ENCODE measurements at places on chromosomes 7 and 10.

GRCh38 chr7:148457310-148457921 lies 133.2 kb upstream of the C7orf33 start:
- DNase-seq: no peak

DNA sequence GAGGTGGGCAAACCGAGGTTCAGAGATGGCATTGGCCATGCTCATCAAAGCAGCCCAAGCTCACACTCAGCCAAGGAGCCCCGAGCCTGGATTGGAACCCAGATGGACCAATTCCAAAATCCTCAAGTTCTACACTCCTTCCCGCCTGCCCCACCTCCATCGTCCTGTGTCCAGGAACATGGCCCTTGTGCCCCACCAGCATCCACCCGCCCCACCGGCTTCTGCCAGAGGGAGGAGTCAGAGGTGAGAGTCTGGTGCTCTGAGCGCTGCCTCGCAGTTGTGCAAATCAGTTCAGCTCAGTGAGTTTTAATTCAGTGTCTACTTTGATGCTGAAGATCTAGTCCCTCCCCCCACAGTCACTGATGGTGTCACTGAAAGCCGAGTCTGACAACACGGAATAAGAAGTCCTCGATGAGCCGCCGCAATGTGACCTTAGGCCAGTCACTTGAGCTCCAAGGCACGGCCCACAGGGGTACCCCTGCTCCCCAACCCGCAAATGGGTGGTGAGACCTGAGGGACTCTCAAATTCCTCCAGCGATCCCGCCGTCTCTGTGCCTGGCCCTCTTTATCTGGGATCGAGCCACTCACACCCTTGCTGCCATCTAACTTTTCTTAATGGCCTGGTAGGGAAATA lies 26.3 kb downstream of the PRKAG2 start:
- DNase-seq: no peak

DNA sequence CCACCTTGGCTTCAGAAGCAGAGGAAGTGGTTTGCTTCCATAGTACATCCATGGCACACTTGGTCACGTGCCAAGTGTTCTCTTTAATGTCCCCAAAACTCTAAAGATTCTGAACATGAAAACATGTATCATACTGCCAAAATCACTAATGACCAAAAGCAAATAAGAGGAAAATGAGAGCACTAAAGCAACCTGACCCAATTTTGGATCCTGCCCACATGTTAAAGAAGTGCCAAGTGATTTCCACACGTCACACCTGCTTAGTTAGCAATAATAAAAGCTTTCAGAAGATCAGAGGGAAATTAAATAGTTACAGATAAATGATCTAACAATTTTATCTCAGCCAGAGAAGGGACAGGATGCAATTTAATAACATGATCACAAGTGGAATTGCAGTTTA lies 1170.0 kb downstream of the XPNPEP1 start:
- no peak for DNase-seq

- DNase-seq: no peak
These were observed 461.5 kb upstream of the GHITM start for GRCh38 chr10:83677795-83678194.

GRCh38 chr10:45279682-45280081 lies 35.7 kb downstream of the OR13A1 start:
- no peak for DNase-seq

- no peak for DNase-seq
These were observed at the start of gene KAZALD1 for GRCh38 chr10:101061624-101062231. KAZALD1 (plus strand) TSS chr10:101061989; CDS start chr10:101062593, 604 bp downstream.

DNA sequence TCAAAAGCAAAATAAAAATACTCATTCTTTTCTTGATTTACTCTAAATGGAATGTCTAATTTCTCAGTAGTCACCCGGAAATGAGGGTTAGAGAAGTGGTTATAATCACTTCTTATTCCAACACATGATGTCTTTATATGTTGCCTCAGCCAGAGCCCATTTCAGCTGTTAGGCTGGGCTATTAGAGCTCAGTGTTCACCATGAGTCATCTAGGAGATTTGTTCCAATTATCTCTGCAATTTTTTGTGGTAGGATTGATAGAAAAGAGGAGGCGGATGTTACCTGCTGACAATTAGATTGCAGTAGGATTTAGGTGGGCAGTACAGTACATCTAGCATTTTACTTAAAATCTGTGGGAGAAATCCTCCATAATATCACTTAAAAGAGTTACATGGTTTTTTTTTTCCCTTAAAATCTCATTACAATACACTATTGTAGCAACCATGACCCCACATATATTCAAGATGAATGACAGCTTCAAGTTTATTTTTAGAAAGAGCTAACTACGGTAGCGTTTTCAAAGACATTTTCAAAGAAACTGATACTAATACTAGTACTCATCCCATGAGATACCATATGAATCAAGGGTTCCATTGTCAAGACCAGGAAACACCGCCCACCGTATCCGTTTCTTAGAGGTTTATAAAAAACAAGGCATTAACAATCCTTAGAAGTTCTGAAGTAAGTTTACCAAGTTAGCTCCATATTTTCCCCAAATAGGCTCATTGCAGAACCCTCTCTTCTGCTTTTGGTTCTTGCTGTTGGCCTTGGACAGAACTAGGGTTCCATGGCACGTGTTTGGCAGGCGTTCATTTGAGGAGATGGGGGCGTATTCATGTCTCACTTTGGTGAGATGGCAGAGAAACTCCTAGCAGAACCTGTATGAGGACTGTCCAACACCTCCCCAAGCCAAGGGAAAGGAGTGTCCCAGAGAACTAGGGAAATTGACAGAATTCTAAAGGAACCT lies 10.4 kb downstream of the CPA2 start:
- no peak for DNase-seq

- DNase-seq: peak; percentile 44
These were observed 58.4 kb downstream of the ZNF467 start for GRCh38 chr7:149714910-149715471.

DNA sequence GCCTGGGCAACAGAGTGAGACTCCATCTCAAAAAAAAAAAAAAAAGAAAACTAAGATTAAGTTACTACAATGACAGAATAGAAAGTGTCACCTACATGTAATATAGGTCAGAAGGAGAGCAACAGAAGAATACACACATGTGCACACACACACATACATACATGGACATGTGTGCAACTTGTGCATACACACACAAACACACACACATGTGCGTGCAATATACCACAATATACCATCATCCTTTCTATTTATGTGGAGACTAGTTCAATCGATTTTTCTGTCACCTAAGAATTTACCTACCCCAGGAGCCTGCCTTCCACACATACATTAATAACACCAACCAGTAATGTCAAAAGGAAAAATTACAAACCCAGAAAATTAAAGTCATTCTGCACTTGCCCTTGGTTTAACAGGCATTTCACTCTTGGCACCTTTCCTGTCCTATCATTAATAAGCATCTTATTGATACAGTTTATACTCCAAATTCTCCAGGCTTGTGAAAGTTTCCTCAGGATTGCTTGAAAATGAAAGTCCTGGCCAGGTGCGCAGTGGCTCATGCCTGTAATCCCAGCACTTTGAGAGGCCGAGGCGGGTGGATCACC lies 2.5 kb downstream of the PNLIPRP1 start:
- no peak for DNase-seq

DNA sequence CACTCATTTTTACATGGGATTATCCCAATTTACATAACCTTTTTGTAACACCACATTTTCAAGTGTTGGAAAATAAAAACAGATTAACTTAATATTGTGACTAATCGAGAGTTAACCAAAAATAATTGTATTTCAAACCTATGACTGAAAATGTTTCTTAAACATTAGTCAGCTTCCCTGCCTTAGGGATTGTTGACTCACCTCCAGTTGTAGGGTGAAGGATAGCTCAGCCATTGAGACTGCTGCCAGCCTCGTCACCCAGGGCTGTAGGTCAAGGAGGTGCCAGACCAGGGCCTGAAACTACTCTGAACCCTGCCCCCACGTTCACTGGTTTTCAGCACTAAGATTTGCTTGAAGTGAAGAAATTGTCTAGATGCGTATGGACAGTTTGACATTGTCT lies 351.2 kb downstream of the GFRA1 start:
- no peak for DNase-seq

DNA sequence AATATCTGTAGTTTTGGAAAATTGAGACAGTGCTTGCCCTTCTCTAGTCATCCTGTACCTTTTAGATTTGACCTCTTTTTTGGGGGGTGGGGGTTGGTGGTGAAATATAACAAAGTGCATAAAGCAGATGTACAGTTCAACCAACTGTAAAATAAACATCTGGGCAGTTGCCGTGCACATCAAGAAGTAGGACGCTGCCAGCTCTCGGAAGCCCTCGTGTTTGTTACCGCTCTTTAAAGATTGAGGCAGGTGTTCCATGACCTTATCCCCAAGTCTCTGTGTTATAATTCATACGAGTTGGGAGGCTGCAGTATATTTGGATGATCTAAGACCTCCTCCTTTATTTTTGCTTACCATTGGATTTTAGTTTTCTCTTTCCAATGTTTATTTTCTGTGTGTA lies 55.1 kb downstream of the SDK1 start:
- no peak for DNase-seq

DNA sequence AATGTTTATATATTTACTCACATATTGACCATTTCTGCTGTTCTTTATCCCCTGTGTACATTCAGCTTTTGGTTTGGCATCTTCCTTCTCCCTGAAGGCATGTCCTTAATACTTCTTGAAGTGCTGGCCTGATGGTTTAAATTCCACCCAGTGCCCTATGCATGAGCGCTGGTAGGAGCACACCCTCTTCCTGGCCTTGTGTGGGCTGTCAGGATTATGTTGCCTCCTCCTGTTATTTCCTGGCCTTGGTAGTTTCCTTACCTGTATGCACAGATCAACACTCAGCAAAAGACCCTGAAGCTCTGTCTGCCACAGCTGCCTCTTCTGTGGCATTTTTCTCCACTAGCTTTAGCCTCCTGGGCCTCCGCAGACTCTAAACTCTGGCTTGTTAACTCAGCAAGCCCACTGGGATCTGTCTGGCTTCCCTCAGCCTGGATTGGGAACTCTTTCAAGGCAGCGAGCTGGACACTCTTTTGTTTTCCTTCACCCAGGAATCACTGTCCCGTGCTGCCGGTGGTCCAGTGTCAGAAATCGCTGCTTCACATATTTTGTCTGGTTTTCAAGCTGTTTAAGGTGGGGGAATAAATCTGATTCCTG lies 595.2 kb downstream of the SDK1 start:
- DNase-seq: no peak

- peak; percentile 19 for DNase-seq
These were observed 19.2 kb upstream of the SMO start for GRCh38 chr7:129169171-129169671.

- no peak for DNase-seq
These were observed 102.6 kb downstream of the PTPRE start for GRCh38 chr10:128009372-128010126.

DNA sequence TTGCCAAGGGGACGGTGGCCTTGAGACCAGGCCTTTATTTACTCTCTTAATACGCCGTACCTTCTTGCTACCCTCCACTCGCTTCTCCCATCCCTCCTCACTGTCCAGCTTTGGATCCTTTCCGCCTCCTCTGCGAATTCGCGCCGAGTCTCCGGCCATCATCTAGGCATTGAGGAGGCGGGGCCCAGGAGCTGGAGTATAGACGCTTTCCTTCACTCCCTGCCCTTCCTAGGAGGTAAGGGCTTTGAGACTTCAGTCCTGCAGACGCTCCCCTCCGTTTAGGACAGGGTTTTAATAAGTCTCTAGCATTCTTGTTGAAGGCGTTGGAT lies 538 bp downstream of the TFAM start:
- no peak for DNase-seq

GRCh38 chr10:119337796-119338432 lies 130.5 kb downstream of the GRK5 start:
- DNase-seq: no peak

DNA sequence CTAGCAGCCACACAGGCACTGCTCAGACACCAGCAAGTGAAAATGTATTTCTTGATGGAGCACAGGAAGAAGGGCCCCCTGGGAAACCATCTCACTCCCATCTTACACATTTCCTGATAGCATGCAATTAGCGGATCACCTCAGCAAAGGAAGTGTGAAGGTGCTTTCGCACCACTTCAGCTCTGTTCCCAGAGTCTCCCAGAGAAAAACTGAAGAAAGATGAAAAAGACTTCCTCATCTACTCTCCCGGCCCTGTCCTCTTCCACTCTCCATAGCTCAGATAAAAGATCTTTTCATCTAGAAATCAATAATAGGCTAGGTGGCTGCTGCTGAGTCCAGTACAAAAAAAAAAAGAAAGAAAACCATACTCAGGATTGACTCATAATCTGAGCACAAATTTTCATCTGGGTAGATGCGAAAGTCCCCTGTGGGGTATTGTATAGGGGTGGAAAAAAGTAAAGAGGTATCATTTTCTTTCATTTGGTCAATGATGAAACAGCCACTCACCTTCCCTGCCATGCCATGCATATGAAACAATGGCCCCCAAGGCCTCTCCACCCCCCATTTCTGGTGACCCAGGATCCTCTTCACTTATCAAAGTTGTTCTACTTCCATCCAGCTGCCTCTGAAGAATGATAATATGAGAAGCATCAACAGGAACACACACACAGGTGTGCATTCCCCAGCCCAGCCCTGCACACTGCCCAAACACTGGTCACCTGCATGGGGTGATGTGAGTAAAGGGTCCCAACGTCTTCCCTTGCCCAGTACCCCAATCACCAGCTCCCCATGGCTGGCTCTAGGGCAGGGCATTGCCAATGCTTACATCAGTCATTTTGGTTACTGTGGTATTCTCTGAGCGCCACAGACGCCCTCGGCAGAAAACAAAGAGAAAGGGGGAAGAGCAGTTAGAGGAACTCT lies 48.8 kb upstream of the DGKI start:
- no peak for DNase-seq

- no peak for DNase-seq
These were observed 58.1 kb downstream of the HDAC9 start for GRCh38 chr7:18553605-18554003.

GRCh38 chr10:76553263-76554032 lies 1084.2 kb downstream of the KCNMA1 start:
- DNase-seq: no peak

DNA sequence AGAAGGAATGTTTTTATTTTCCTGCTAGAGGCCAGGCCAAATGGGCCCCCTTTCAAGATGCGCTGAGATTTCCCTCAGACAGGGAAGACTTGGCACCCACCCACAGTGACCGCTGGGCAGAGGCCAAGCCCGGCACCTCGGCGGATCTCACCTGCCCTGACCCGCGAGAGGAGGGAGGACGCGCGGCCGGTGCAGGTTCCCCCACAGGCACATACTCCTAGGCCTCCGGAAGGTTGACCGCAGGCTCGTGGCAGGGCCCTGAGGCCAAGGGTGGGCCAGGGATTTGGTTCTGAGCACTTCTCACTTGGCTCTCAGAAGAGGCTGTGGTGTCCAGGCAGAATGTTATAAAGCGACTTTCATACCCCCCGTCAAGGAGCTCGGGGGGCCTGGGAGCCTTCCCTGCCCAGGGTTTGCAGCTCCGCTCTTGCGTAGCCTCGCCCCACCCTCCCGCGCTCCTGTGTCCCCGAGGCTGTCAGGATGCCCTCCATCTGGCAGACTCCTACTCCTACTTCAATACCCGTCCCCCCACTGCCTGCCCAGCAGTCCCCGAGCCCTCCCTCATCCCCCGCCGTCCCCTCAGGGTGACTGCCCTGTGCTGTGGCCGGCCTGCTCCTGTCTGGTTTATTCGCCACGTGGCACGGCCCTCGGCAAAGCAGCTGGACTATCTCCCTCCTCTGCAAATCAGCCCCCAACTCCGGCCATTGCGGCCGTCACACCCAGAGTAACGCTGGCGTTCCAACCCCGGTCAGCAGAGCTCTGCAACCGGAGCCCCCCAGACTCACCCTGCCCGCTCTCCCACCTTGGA lies 50.6 kb upstream of the PDGFA start:
- DNase-seq: no peak

All from activated CD4-positive, alpha-beta T cell treated with anti-CD3 and anti-CD28 coated beads, Interleukin-2, amount 50 U/mL, for 4 hours (primary cell).